Dermis blood vessel endothelial cell (primary cell): ENCODE measurements at places on chromosomes 13 and 19. TPM values are rescaled to one million over a fixed set of nuclear protein-coding genes. Genes with fewer than 3 reads are reported as not detected.
A peak's percentile ranks its signal among the peaks of the same experiment; 100 is the strongest.

DNA sequence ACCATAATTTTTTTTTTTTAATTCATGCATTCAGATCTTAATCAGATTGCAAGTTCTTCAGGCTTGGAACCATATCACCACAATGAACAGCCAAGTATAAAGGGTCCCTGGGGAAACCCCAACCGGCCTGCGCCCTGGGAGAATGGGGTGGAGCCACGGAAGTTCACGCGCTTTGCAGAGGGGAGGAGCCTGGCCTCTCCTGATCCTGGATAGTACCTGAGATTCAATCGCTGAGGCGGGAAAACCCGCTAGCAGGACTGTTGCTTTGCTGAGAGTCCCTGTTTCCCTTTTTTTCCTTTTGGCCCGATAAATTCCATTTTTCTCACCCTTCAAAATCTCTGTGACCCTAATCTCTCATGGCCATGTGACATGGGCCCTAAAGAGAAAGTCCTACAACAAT is 385.1 kb downstream of the IRS2 start:
- DNase-seq = no peak

- no peak for DNase-seq
These were observed 604 bp downstream of the ERFL start for GRCh38 chr19:41927497-41928192.

DNA sequence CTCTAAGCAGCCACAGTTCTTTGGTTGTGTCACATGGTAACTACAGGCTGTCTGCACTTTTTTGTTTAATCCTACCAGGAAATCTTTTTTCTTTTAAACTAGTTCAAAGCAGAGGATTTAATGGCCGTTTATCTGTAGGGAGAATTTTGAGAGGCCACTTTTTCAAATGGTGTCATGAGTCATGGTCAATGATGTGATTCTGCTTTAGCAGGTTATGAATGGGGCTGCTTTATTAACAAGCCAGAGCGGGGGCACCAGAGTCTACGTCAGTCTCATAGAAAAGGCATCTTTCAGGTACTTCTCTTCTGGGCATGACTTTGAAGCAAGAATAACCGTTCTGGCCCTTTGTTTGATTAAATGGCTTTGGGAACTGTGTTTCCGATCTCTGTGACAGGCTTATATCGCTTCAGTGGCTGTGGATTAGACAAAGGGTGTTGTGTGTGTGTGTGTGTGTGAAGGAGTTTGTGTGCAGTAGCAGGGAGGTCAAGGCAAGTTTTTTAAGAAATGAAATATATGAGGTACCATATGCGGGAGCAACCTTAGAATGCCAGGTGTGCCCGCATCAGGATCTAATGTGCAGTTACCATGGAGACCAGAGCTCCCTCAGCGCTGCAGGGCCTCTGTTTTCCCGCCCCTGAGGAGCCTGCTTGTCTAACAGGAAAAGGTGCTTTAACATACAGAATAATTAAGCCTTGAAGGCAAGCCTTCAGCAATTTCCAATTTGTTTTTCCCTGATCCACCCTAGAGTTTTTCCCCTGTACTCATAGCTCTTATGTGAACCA is 120.5 kb downstream of the KATNAL1 start:
- DNase-seq = no peak

DNA sequence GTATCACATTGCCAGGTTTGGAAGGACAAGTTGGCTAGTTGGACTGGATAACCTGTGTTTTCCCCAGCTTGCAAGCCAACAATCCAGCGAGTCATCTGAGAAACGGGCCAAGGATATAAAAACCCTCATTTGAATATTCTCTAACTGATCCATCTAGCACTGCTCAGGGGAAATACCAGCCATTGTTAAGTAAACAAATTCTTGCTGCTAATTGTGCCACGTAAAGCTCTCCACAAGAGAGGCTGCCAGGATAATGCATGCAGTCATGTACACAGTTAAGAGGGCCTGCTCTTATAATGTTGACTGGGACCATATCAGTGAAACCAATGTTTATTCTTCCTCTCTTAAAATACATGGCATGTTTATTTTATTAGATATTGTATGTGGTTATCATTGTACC is 663.2 kb upstream of the SGCG start:
- no peak for DNase-seq

- DNase-seq = no peak
These were observed 803 bp downstream of the FLT3 start for GRCh38 chr13:28099396-28100149.

GRCh38 chr13:80012251-80012650 is 328.7 kb downstream of the SPRY2 start:
- peak; percentile 36 for DNase-seq

DNA sequence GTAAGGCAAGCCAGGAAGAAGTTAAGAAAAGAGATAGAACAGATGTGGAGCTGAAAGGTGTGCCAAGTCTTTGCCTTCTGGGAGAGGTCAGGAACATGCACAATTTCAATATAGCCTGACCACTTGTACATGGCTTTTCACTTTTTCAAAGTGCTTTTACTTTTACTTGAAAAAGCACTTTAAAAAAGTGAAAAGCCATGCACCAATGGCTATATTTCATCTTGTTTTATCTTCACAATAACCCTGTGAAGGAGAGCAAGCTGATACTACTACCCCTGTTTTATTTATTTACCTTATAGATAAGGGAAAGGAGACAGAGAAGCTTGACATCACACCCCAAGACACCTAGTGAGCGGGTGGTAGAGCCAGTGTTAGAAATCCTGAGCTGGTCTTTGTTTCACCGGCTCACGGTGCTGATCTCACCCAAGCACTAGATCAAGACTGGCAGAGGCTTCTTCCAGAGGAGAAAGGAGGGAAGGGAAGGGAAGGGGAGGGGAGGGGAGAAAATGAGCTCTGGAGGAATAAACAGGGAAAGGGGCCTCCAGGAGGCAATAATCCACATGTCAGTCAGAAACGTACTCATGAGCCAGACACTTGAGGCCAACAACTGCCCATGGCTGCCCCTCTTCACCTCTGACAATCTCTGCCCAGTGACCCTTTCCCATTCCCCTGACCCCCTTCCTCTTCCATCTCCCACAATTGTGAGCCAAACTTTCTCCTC is 455.4 kb downstream of the FOXO1 start:
- DNase-seq = no peak

GRCh38 chr13:46663206-46664037 is 110.5 kb downstream of the LRCH1 start:
- DNase-seq = peak; percentile 83

GRCh38 chr13:37134411-37135041 is 29.1 kb upstream of the CSNK1A1L start:
- peak; percentile 71 for DNase-seq

DNA sequence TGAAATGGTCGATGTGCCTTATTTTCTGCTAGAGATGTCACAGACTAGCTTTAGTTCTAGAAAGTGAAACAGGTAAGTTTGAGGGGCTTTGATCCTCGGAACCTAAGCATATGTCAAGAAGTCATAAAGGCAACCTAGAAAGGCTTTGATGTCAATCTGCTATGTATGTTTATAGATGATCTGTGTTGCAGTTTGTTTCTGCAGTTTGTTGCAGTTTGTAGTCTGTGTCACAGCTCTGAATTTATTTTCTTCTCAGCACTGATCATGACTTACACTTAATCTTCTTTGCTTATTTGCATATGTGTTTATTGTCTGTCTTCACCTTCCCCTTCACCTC is 5.9 kb downstream of the LSM14A start:
- no peak for DNase-seq

DNA sequence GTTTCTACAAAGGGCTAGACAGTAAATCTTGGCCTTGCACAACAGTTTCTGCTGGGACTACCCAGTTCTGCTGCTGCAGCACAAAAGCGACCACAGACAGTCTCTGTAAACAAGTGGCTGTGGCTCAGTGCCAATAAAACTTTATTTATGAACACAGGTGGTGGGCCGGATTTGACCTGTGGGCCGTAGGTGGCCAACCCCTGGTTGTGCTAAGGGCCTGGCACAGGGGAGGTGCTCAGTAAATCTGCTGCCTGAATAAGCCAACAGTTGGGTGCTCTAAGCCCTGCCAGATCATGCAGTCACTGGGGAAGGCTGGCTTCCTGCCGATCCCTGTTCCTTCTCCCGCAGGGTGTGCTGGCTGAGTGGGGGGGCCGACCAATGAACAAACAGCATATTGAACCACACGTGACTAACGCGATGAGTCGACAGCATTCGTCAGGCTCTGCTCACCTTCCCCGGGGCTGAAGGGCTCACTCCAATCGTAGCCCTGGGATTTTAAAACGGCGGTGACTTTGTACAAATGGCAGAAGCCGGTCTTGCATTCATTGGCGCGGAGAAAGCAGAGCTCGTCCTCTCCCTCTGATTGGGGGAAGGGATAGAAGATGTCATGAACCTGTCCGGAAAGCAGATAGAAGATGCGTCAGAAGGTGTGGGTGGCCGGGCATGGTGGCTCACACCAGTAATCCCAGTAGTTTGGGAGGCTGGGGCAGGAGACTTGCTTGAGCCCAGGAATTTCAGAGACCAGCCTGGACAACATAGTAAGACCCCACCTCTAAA is 24.3 kb upstream of the MYDGF start:
- DNase-seq = peak; percentile 90

Gene CCDC70
- not detected in 2 replicates for total RNA-seq

Gene POGLUT2
- 19.6 and 25.5 TPM in 2 replicates for total RNA-seq

Gene SPATA13
- 2.4 and 2.6 TPM in 2 replicates for total RNA-seq

Gene SULT2A1
- not detected in 2 replicates for total RNA-seq

Gene SIGLEC8
- total RNA-seq = not detected in 2 replicates
